ENCODE measurements at places on chromosomes 7 and 10.

- DNase-seq = no peak
Observed at GRCh38 chr10:127552446-127552845, 3.3 kb downstream of the NPS start.

DNA sequence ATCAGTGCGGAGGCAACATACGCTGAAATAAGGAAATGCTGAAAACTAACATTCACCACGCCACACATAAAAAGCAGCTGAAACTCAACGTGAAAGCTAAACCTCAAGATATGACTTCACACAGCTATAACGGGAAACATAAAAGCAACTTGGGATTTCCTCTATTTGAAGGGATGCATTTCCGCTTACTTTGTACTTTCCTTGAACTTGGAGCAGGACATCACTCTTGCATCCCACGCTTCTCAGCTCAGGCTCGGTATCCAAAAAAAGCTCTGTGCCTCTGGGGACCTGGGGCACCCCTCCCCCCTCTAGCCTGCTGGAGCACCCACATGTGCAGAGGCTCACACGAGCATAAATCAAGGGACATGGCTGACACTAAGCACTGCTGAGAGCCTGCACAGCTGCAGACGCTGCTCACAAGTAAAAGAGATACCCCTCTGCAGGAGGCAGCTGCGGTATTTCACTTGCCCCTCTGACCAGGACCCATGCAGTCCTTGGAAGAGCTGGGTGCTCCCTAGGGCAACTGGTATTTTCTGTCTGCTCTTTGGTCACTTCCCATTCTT is 34.2 kb downstream of the PARD3 start:
- no peak for DNase-seq

DNA sequence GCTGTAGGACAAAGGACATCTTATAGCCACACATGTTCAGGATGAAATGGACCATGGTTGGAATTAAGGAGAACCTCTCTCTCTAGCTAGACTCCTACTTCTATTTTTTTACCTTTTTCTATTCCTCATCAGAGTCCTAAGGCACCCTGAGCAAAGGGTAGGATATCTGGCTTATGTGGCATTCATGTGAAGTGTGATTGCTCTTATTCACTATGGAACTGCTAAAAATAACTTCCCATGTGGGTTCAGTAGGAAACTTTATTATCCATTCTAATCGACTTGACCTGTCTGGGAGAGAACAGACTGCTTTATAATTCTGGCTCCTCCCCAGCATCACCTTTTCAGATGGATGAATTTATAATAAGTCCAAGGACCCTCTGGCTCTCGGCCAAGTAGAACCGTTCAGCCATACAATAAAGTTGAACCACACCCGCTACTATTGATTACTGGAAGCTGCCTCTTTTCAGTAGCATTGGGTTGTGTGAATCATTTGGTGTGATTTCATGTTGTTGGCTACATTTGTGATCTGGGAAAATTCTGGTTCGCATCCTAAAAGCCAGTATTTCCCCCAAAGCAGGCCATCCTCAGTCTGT is 117.5 kb downstream of the NRF1 start:
- DNase-seq = no peak

- DNase-seq = peak; percentile 85
Observed at GRCh38 chr7:140062528-140063299, at the start of gene PARP12. Gene PARP12 (minus strand): TSS chr7:140062951. CDS start chr7:140062847, 104 bp downstream.

DNA sequence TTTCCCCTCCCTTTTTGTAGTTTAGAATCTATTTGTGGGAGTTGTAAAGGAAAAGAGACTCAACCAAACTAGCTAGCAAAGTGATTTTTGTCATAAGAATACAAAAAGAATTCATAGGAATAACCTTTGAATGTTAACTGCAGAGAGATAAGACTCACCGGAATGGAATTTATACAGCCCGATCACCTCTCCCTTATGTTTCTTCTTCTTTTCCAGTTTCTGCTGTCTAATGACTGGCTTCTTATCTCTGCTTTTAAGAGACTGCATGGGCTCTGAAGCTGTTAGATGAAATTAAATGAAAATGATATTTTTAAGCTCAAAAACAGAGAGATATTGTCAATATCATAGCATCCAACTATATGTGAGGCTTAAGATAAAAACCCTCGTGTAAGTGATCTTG is 1095.9 kb downstream of the REEP3 start:
- DNase-seq = no peak

DNA sequence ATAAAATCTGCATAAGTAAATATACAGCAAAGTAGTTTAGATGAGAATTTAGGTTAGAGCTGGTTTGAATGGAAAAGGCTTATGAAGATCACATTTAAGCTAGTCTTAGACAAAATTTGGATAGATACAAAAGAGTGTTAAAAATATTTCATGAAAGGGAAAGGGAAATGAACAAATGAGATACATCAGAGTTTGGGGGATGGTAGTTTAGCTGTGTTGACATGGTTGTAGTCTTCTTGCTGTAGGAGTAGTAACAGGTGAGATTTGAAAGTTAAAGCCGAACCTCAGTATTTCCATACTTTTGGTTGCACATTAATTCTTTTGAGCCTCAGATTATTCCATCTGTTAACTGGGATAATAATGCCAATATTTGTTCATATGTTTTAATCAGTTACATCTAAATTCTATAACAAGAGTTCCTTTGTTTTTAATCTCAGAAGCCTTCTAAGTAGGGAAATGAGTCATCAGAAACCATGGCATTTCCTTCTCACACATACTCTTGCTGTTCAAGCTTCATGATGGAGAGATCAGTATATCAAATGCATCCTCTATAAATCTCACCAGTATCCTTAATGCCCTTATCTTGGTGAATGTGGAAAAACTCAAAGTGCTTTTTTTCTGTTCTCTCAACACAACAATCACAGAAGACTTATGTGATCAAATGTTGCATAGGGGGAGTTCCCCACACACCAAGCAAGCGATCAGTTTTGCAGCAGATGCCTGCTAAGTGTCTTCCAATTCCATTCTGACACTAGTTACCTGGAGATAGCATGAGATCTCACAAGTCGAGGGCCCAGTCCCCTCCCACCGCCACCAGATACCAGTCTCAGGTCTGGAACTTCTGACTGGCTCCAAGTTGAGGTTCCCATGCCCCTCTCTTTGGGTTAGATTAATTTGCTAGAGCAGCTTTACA is 84.7 kb downstream of the MAPK8 start:
- DNase-seq = no peak

- DNase-seq = peak; percentile 13
Observed at GRCh38 chr10:112815269-112816032, 134.6 kb upstream of the TCF7L2 start.

DNA sequence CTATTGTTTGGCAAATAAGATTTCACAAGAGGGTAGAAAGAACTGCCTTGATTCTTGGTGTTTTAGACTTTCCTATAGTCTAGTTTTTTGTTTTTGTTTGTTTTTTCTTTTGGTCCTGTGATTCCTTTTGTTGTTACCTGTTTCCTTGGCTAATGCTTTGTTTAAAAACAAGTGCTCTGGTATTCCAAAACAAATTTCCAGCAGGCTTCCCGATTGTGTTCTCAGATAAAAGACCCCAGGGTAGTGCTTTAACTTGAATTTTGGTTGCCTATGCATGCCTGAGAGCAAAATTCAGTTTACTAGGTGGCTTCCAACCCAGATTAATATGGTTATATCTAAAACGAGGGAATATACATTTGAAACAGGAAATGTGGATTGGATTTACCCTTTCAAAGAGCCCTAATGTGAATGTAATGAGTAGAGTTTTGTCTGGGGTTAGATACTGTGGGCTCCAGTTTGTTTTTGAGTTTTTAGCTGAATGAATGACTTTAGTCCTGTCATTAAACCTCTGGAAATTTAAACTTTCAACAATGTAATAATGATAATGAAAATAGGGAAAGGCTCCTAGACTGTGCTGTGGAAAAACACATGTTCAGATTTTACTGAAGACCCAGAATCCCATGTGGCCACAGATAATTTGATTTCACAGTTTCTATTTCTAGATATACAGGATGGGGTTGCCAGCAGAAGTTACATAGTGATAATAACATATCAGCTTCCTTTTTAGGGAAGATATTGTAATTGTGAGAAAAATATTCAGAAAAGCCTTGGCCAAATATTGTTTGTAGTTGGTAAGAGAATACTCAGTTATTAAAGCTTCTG is 23.9 kb downstream of the AUTS2 start:
- no peak for DNase-seq

DNA sequence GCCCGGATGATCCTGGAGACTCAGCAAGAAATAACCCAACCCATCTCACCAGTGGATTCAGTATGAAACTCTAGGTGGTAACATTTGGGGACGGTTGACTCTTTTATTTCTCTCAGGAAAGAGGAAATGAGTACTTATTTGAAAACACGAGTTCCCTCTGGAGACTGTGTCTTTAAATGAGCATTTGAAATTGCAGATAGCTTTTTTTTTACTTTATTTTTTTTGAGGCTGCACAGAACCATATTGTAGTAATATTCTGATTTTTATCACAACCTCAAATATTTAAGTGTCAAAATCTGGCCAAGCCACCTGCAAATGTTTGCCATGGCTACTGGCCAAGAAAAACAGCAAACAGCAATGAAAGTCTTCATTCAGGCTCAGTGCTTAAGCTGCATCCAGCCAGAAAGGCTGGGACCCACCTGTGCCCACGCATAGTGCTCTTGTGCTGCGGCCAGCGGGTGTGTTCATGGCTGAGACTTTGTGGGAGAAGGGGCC is 160.8 kb downstream of the CREB5 start:
- no peak for DNase-seq

- no peak for DNase-seq
Observed at GRCh38 chr10:93077860-93078337, 4.2 kb downstream of the CYP26A1 start.

DNA sequence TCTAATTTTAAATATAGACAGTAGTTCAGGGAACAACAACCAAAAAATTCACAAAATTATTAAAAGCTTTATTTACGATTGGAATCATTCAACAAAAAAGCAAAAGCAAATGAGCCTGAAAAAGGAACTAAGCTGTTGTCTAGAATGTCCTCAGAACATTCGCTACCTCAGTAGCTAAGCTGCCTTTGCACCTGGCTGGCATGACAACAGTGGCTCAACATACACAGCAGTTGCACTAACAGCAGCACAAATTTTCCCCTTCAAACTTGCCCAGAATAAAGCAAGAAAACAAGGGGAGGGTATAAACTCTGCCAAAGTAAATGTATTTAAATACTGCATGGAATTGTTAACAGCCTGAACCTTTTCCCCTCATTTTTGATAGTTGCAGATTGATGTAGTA is 70.4 kb upstream of the GRID1 start:
- no peak for DNase-seq

GRCh38 chr10:129416956-129417765 is 49.9 kb upstream of the MGMT start:
- no peak for DNase-seq

GRCh38 chr7:129792721-129793120 is 160.0 kb downstream of the UBE2H start:
- DNase-seq = no peak

GRCh38 chr10:98134117-98134430 is 383 bp upstream of the R3HCC1L start:
- DNase-seq = no peak

DNA sequence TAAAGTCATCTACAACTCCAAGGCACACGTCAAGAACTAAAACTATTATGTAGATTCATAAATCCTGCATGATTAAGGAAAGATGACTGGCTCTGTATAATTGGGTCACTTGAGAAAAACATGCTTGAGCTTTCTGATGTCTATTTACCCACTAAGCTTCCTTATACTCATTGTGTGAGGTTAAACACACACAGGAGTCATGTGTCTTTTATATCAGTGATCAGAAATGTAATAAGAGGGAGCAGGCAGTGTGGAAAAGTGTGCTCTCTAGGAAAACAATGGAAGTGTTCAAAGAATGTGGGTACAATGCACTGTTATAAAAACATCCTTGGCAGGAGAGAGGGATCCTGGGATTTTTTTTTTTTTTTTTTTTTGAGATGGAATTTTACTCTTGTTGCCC is 108.6 kb upstream of the ARID5B start:
- no peak for DNase-seq

GRCh38 chr10:45421221-45422097 is 47.4 kb downstream of the ALOX5 start:
- DNase-seq = peak; percentile 69

- no peak for DNase-seq
Observed at GRCh38 chr7:107233-107632, 85.1 kb upstream of the FAM20C start.

GRCh38 chr7:132073920-132074589 is 502.2 kb downstream of the PLXNA4 start:
- no peak for DNase-seq

DNA sequence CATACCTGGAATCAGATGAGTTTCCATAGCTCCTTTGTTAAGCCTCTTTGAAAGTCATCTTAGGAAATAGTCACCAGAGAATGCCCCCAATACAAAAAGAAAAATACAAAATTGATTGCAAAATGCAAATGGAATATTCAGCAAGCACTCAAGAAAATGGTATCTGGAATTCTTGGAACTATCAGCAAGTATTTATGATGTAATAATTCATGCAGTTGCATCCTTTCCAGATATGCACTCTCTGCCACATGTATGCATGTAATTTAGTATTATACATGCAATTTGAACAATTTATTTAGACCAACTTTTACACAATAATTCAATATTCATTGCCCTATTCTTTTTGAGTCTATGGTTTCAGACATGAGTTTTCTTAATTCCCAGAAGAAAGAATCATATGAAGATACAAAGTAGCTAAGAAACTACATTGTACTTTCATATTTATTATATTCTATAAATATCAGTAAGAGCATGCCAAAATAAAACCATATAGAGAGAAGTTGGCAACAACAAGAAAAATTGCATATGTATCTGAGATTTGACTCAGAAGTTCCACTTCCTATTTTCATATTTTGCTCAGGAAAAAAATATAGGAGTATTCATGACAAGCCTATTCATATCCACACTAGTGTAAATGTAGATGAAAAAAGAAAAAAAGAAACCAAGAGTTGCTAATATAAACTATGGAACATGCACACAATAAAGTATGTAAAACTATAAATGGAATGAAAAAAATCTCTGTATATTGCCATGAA is 338.5 kb downstream of the SEMA3D start:
- DNase-seq = no peak

DNA sequence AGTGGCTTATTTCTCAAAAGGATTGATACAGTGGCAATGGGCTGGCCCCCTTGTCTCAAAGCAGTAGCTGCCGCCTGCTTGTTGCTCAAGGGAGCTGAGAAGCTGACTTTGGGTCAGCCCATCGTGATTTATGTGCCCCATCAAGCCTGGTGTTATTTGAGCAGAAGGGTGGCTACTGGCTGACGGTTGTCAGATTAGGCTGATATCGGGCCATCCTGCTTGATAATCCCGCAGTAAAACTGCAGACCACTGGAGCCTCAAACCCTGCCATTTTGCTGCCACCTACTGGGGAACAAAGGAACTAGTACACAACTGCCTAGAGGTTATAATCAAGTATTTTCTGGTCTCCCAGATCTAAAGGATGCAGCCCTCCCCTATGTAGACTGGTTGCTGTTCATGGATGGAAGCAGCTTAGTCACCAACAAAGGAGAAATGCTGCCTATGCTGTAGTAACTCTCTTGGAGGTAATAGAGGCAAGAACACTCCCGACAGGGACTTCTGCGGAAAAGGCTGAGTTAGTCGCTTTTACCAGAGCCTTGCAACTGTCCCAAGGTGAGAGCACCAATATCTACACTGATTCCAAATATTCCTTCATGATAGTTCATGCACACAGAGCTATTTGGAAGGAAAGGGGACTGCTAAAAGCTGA is 65.9 kb upstream of the ZNF92 start:
- DNase-seq = peak; percentile 43

- DNase-seq = no peak
Observed at GRCh38 chr10:11023009-11023953, 5.6 kb downstream of the CELF2 start.

GRCh38 chr7:50507898-50508470 is 57.2 kb downstream of the DDC start:
- DNase-seq = no peak

- no peak for DNase-seq
Observed at GRCh38 chr7:44143646-44144250, 2.6 kb upstream of the MYL7 start.

Measured in CD4-positive, CD25-positive, alpha-beta regulatory T cell (primary cell).